ENCODE measurements at places on chromosomes 13 and 19.

GRCh38 chr19:4774136-4774535, 17.4 kb upstream of the FEM1A start:
- peak; percentile 25 for DNase-seq

DNA sequence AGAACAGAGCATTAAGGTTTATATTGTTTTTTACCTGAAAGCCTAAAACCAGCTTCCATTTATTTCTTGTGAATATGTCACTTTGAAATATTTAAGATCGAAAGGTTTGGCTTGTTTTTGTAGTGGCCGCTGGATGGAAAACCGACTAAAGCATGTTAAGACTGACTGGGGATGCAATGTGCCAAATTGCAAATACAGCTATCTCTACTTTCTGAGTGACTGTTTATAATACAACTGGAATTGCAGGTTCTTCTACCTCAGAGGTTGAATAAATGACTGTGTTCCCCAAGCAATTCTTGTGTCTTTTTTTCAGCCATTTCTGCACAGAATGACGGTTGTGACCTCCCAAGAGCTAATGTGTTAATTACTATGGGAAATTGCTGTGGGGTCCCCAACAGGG, 50.0 kb upstream of the TMTC4 start:
- no peak for DNase-seq

GRCh38 chr19:33264881-33265445, 37.4 kb downstream of the CEBPA start:
- no peak for DNase-seq

- no peak for DNase-seq
Observed at GRCh38 chr19:49559928-49560327, 20.4 kb downstream of the NOSIP start.

DNA sequence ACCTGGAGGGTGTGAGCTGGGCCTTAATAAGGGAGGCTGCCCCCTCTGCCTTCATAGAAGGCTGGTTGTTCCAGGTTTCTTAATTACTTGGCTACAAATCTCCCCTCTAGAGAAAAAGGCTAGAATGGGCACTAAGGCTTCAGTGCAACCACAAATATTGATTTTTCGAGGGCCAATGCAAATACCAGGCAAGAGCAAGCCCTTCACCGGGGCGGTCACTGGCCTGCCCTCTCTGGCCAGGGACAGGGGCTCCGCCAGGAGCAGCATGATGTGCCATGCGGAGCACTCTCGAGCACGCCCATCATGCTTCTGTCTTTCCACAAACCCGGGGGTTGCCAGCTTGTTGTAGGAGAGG, 127.8 kb upstream of the SPACA7 start:
- peak; percentile 87 for DNase-seq

DNA sequence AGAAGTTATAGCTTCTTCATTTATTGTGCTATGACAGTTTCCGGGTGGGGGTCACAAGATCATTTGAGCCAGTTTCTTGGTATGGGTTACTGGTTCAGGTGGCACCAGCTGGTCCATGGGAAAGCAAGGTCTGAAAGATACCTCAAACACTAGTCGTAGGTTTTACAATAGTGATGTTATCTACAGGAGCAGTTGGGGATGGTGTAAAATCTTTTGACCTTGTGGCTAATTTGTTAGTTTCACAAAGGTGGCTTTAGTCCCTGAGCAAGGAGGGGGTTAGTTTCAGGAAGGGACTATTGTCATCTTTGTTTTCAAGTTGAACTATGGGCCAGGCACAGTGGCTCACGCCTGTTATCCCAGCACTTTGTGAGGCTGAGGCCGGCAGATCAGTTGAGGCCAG, 24.6 kb downstream of the CHST8 start:
- no peak for DNase-seq

DNA sequence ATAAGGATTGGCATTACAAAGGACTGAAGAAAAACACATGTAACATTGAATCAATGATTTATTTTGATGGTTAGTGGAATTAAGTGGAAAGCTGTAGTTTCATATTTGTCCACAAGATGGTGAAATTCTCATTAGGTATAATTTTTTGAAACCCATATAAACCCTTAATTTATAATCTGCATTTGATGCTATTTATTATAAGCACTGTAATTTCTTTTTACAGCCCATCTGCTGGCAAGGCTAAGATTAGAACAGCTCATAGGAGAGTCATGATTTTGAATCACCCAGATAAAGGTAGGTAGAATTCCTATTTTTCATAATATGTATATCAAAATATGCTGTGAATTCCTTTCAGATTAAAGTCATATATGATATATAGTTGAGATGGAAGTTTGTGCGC, 62.2 kb downstream of the DNAJC15 start:
- no peak for DNase-seq

DNA sequence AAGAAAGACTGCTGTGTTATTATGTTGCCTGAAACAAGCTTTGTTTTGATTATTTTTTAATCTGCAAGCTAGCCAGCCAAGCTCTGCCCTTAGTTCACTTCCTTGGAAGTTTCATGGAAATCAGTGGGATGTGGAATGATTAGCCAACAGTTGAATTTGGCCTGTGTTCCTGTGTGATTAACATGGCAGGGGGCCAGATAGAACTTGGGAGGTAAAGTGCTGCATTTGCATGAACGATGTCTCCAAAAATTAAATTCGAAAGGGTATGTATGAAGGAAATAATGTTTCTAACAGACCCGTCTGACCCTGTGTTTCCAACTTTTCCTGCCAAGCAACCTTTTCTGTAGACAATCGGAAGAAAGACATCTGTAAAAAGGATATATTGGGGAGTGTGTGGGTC, 32.2 kb downstream of the UFM1 start:
- DNase-seq, result no peak

GRCh38 chr13:97548711-97549110, 114.7 kb downstream of the RAP2A start:
- DNase-seq, result no peak

- DNase-seq, result no peak
Observed at GRCh38 chr19:41328842-41329225, 18.9 kb downstream of the CCDC97 start.

Measured in NCI-H187 (cell line).